Adrenal gland (tissue), 19 donors: ENCODE measurements at places on chromosomes 3 and 15. TPM values are rescaled to one million over a fixed set of nuclear protein-coding genes. Genes with fewer than 3 reads are reported as not detected.

DNA sequence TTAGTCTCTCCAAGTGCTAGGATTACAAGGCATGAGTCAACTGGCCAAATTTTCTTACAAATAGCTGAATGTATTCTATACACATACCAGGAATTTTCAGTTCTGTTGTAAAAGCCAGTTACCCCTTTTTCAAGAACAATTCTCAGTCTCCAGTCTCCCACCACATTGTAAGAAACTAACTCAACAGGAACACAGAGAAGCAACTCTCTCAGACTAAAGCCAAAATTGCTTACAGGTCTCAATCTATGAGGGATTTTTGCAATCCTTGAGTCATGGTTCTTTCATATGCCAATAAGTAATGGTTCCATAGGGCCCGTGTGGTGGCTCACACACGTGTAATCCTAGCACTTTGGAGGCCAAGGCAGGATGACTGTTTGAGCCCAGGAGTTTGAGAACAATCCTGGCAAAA lies 8.5 kb downstream of the IP6K2 start:
- peaks cover 54% of the 10 kb centered on the region for H3K36me3 ChIP-seq
- H3K27me3 ChIP-seq = no peaks in the 10 kb centered on the region
- no peak overlapping the region for H3K4me3 ChIP-seq

- no peak overlapping the region for H3K27ac ChIP-seq
- no peaks in the 10 kb centered on the region for H3K36me3 ChIP-seq
- H3K27me3 ChIP-seq = peaks cover 10% of the 10 kb centered on the region
- no peak overlapping the region for H3K4me3 ChIP-seq
- no peak for DNase-seq
Measured at GRCh38 chr3:194691481-194692283, 6.0 kb downstream of the FAM43A start.

- no peak for DNase-seq
- no peaks in the 10 kb centered on the region for H3K4me1 ChIP-seq
- no peaks in the 10 kb centered on the region for H3K36me3 ChIP-seq
- no peaks in the 10 kb centered on the region for H3K27me3 ChIP-seq
Measured at GRCh38 chr15:23548071-23548470, 17.4 kb upstream of the MKRN3 start.

DNA sequence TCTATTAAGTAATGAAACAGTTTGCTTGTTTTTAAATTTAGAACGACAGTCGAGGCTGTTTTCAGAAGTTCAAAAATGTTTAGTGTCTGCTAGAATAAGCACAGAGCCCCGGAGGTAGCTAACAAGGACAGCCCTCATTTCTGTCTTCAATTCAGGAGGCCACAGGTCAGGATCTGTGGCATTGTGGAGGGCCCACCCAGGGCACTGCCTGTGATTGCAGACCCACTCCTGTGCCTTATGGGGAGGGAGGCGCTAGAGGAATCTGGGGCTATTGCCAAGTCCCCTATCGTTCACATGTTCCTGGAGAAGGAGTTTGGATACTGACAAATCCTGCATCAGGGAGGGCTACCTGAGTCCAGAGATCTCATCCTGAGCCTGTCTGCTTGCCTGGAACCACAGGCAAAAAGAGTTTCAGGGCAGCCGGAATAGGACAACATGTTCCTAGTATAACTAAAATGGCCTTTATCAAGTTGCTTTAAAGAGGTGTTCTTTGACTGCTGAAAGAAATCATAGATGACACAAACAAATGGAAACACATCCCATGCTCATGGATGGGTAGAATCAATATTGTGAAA lies 141.5 kb upstream of the ROPN1 start:
- H3K27me3 ChIP-seq = no peaks in the 10 kb centered on the region
- no peak overlapping the region for H3K27ac ChIP-seq
- no peak overlapping the region for H3K4me3 ChIP-seq
- peaks cover 6% of the 10 kb centered on the region for H3K4me1 ChIP-seq
- no peak for DNase-seq

DNA sequence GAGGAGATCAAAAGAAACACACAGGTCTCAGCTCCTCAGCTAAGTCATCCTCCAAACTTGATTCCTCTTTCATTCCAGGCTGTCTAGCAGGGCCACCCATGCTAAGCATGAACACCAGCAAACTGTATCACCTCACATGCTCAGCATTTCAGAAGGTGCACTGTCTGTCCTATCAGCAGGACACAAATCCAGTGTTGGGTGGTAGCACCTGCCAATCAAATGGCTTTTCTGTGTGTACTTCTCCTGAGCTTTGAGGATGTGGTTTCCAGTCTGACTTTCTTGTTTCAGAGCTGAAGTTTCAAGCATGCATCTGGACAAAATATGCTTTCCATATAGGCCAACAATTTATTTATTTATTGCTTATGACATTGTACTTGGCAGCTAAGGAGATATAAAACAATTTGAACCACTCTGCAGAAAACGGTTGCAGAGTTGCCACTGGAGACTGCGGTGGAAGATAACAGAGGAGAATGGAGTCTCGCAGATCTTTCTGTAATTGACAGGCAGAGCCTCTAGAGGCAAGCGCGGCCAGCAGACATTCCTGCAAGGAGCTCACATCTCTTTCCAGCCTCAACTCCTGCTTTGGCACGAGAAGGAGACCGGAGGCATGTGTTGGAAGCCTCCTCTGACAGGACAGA lies 167.1 kb upstream of the WNT5A start:
- H3K4me1 ChIP-seq = no peaks in the 10 kb centered on the region
- no peak overlapping the region for H3K4me3 ChIP-seq
- no peak for DNase-seq
- peaks cover 3% of the 10 kb centered on the region for H3K27me3 ChIP-seq

- no peak overlapping the region for H3K27ac ChIP-seq
- H3K4me3 ChIP-seq = no peak overlapping the region
- peaks cover 10% of the 10 kb centered on the region for H3K36me3 ChIP-seq
- no peak for DNase-seq
- H3K27me3 ChIP-seq = no peaks in the 10 kb centered on the region
Measured at GRCh38 chr3:37999836-38000235, 9.2 kb downstream of the VILL start.

- H3K27me3 ChIP-seq = no peaks in the 10 kb centered on the region
- H3K27ac ChIP-seq = no peak overlapping the region
- DNase-seq = no peak
- H3K4me3 ChIP-seq = no peak overlapping the region
- peaks cover 9% of the 10 kb centered on the region for H3K4me1 ChIP-seq
Measured at GRCh38 chr15:100199711-100200286, 142.0 kb downstream of the ADAMTS17 start.

GRCh38 chr3:155166441-155166840 lies 86.3 kb downstream of the MME start:
- no peaks in the 10 kb centered on the region for H3K36me3 ChIP-seq
- H3K27me3 ChIP-seq = no peaks in the 10 kb centered on the region
- no peak overlapping the region for H3K27ac ChIP-seq
- no peaks in the 10 kb centered on the region for H3K4me1 ChIP-seq
- no peak for DNase-seq
- H3K4me3 ChIP-seq = no peak overlapping the region

- no peaks in the 10 kb centered on the region for H3K27me3 ChIP-seq
- H3K4me3 ChIP-seq = no peak overlapping the region
- no peak for DNase-seq
- no peak overlapping the region for H3K27ac ChIP-seq
Measured at GRCh38 chr3:85570819-85571218, 612.0 kb downstream of the CADM2 start.

GRCh38 chr3:168473334-168473890 lies 377.7 kb upstream of the GOLIM4 start:
- no peak overlapping the region for H3K4me3 ChIP-seq
- H3K27me3 ChIP-seq = no peaks in the 10 kb centered on the region
- no peaks in the 10 kb centered on the region for H3K4me1 ChIP-seq
- H3K27ac ChIP-seq = no peak overlapping the region
- no peaks in the 10 kb centered on the region for H3K36me3 ChIP-seq
- no peak for DNase-seq

CATSPER2 gene
- polyA plus RNA-seq = 34.7 TPM

GPR62 gene
- polyA plus RNA-seq = 0.24 TPM

SI gene
- polyA plus RNA-seq = under 0.01 TPM

PAK2 gene
- polyA plus RNA-seq = 43.5 TPM

TIGIT gene
- polyA plus RNA-seq = 0.24 TPM
